ENCODE measurements at places on chromosomes 6 and 20.

GRCh38 chr6:3228771-3229565 is 1.5 kb upstream of the TUBB2B start:
- DNase-seq = peak; percentile 52

- no peak for DNase-seq
Observed at GRCh38 chr6:72984981-72985665, 240.2 kb downstream of the KHDC1L start.

GRCh38 chr6:87136963-87137362 is 18.4 kb upstream of the ZNF292 start:
- no peak for DNase-seq

DNA sequence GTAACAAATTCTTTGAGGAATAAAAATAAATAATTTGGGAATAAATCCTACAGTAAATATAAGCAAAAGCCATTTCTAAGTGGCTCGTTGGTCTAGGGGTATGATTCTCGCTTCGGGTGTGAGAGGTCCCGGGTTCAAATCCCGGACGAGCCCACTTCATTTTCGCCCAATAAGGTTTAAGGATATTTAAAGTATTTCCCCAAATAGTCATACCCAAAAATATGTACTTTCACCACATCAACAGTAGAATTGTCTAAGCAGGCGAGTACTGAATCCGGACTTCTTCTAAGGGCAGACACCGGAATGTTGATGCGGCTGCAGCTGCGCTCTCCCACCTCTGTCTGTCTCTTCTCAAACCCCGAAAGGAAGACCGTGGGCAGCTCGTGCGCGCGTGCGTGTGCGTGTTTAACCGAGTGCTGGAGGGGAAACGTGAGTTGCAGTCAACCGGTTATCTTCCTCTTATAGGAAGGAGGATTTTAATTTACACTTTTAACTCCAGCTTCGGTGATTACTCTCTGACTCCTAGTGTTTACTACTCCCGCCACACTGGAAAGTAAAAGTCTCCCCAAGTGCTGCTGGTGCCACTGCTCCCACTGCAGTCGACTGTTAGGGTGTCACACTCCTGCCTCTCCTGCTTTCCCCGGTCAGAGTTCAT is 155.7 kb upstream of the PRSS16 start:
- peak; percentile 44 for DNase-seq

GRCh38 chr6:72758901-72759300 is 137.0 kb downstream of the KCNQ5 start:
- DNase-seq = no peak

- no peak for DNase-seq
Observed at GRCh38 chr6:139395891-139396301, 21.4 kb upstream of the CITED2 start.

DNA sequence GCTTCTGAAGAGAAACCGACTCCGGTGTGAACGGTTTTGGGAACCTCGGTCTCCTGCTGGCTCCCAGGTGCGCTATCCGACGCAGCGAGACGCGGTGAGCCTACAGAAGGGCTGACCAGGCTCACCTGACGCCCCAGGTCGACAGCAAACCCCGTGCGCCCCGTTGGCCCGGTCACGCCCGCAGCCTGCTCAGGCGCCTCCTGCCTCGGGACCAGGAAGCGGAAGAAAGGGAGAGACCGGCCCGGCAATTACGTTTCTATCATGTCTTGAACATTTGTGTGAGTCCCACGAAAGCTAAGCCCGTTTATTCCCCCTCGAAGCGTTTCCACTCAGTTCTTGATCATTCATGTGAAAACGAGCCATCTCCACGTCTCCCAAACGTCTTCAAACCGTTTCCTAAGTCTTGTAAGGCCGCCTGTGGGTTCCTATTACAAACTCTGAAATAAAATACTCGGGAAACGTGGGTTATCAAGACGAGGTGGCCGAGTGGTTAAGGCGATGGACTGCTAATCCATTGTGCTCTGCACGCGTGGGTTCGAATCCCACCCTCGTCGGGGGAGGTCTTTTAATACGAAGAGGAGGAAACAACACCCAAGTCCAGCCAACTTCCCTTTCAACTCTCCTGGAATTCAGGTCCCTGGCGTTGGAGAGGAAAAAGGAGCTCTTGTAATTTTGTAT is 150.5 kb upstream of the PRSS16 start:
- peak; percentile 22 for DNase-seq

- DNase-seq = no peak
Observed at GRCh38 chr6:18207438-18207837, 52.2 kb downstream of the KDM1B start.

DNA sequence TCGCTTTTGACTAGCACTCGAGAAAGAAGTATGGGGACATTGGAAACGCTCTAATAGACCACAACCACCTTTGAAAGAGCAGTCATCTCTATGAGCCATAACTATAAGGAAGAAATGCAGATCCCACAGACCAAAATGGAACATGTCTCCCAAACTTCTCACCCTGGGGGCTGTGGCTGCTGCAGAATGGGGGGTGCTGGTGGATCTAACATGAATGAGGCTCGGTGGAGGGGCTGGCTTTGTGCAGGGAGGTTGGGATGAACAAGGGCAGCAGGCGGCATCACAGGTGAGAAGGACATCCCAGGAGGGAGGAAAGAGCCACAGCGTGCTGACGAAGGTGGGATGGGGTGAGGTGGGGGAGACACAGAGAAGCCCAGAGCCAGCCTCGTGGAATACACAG is 10.5 kb upstream of the CCR6 start:
- DNase-seq = no peak

DNA sequence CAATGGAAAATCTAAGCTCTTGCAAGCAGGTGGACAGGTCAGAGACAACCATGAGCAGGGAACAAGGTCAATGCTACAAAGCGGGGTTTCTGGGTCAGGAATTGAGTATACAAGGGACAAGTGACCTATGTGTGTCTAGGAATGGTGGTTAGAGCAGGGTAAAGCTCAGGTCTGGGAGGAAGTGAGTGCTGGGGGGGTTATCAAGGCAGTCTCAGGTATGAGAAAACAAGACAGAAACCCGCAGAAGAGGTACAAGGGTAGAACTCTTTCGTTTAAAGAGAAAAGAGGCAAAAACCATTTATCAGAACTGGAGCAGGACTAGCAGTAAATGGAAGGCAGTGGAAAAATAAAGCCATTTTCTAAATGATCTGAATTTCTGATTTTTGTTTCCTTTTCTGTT is 298.4 kb downstream of the ALDH8A1 start:
- no peak for DNase-seq

GRCh38 chr6:118930680-118931079 is 4.3 kb downstream of the MCM9 start:
- DNase-seq = no peak

- no peak for DNase-seq
Observed at GRCh38 chr6:16973545-16974386, 128.1 kb upstream of the STMND1 start.

DNA sequence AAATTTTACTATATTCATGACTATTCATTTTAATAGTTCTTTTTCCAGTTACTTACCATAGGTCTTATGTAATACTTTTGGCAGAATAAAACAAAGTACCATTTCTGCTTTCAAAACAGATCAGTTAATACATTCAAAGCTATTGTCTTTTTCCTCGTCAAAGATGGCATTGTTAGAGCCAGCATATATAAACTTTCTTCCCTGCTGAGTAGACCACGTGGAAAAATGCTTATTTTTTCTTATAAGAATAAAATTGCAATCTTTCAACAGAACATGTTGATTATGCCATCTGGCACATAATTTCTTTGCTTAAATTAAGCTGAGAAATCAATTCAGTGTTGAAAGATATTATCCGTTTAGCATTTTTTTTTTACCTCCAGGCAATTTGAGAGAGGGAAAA is 34.9 kb upstream of the EXOC2 start:
- DNase-seq = no peak

DNA sequence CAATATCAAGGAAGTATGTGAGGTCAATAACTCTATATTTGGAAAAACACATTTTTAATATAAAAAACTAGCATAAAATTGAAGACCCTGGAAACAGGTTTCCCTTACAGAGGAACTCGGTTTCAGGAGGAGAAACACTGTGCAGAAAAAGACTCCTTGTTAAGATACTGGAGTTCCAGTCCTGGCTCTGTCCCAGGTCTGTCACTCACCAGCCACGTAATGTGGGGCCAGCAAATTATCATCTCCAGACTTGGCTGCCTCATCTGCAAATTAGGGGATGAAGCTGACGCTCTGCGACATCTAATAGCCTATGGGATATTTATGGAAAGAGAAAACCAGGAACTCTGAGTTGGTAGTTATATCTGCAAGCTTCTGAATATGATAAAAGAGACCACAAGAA is 702.7 kb downstream of the EPHA7 start:
- no peak for DNase-seq

- DNase-seq = no peak
Observed at GRCh38 chr20:6381887-6382286, 259.1 kb upstream of the FERMT1 start.

DNA sequence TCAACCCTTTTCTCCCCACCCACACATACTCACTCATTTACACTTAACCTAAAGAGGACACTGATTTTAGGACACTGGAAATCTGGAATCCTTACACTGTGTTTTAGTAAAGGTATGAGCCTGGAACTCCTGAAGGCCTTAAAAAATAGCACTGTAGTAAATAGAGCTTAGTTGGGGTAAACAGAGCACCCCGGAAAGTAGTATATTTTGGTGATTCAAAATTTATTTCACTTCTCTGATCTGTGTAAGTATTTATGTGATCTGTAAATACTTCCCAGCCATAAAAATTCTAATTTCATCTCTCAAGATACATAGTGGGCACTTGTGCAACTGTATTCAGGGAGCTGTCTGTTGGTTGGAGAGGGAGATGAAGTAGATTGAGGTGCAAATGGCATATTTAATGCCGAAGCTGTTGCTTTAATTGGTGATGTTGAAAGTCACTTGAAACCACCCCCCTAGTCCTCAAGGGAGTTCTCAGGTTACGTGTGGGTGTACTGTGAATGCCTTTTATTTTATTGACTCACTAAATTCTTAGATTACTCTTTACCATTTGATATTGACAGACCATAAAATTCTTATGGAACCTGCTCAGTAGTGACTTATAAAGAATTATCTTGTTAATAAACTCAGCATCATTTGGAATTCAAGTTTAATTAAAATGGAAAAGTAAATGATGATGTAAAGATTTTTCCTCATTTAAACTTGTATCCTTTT is 154.9 kb downstream of the SOX4 start:
- DNase-seq = no peak

- no peak for DNase-seq
Observed at GRCh38 chr6:22249711-22250350, 47.0 kb downstream of the PRL start.

- no peak for DNase-seq
Observed at GRCh38 chr6:71727632-71728294, 158.6 kb upstream of the RIMS1 start.

DNA sequence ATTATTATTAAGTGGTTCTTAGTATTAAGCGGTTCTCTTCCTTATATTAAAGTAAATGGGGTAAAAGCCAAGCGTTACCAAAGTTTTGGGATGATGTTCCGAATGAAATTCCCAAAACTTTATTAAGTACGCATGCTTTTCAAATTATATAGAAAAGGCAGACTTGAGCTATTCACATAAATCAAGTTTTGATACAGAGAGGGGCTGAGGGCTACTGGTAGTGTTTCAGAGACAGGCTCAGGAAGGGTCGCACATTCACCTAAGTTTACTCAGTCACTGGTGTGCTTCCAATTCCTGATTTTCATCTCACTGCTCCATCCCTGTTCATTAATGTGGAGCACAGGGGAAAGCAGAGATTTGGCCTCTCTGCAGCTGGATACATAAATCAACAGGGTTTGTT is 652.2 kb downstream of the QKI start:
- no peak for DNase-seq

- no peak for DNase-seq
Observed at GRCh38 chr6:142013287-142013686, 119.4 kb upstream of the GJE1 start.

- DNase-seq = no peak
Observed at GRCh38 chr6:115456848-115457247, 603.8 kb downstream of the FRK start.

DNA sequence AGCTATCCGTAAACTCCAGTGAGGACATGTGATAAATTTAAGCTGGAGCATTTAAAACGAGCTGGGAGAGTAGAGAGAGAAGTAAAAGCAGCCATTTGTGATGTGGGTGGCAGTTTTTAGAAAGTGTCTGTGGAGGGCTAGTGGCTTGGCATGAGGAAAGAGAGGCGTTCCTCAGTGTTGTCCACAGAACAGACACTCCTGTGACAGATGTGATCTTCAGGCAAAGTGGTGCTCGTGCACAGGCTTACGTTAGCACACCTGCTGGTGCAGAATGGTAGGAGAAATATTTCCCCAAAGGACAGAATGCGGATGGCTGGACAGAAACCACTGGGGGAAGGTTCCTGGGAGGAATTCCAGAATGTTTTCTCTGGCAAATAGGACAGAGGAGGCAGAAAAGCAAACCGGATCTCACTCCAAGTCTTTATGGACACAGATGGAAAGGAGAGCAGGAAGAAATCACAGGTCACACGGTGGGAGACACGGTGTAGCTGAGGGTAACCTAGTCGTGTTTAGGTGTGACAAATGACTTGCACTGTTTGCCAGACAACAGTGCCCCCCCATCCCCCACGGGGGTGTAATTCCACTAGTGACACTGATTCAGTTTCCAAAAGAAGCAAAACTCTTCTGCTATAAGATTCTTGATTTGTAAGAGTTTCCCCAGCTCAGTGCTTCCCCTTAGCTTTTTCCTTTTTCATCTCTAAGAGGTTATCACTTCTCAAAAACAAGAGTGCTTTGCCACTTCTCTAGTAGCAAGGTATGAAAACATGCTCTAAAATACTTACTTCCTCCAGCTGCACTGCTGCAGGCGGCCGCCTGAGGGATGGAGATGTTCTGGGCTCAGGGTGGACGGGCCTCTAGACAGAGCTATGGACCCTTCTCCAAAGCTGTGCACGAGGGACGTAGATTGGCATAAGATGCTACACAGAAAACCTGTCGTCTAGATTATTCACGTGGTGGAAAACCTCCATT is 293.2 kb downstream of the QKI start:
- DNase-seq = no peak

DNA sequence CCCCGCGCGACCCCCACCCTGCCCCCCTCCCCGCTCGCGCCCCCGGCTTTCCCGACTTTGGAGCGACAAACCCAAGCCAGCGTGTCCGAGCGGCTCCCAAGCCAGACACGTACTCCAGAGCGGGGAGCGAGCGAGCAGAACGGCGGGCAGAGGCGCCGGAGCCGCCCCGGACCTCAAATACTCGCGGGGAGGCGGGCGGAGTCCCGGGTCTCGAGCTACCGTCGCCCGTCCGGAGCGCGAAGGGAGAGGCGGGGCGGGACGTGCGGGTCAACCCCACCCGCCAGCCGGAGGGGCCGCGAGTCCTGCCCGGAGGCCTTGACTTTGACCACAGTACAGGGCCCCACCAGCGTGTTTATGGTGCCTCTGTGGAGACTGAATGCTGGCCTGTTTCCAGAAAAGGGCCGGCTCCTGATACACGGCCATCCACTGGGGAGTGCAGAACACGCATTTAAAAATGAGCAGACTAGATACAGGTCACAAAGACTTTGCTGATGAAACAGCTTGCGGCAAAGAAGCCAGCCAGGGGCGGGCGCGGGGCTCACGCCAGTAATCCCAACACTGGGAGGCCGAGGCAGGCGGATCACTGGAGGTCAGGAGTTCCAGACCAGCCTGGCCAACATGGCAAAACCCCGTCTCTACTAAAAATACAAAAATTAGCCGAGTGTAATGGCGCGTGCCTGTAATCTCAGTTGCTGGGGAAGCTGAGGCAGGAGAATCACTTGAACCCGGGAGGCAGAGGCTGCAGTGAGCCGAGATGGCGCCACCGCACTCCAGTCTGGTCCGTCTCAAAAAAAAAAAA is at the start of gene SERPINB6:
SERPINB6 (minus strand) TSS at position 148 of the 799 bp plus-strand sequence. CDS start 12,235 bp downstream, outside the sequence.
- peak; percentile 69 for DNase-seq

GRCh38 chr6:139313784-139314545 is 22.2 kb upstream of the TXLNB start:
- DNase-seq = no peak

GRCh38 chr6:56724455-56724854 is 81.8 kb upstream of the DST start:
- no peak for DNase-seq

GRCh38 chr6:2810092-2810671 is 31.5 kb downstream of the SERPINB1 start:
- no peak for DNase-seq

All from hematopoietic multipotent progenitor cell (in vitro differentiated cells).